GM23338 (cell line): ENCODE measurements at places on chromosomes 12 and 14.

- no peak for DNase-seq
Measured at GRCh38 chr12:42084522-42084921, 60.2 kb downstream of the GXYLT1 start.

- DNase-seq, result no peak
Measured at GRCh38 chr14:75461755-75462349, 34.0 kb downstream of the JDP2 start.

- DNase-seq, result no peak
Measured at GRCh38 chr14:90695997-90696660, 120.1 kb downstream of the TTC7B start.

GRCh38 chr12:6996040-6996441 lies 22.2 kb downstream of the LPCAT3 start:
- DNase-seq, result no peak

GRCh38 chr14:81221579-81222102 lies 882 bp upstream of the GTF2A1 start:
- peak; percentile 35 for DNase-seq

GRCh38 chr14:60350366-60350720 lies 101.3 kb downstream of the PPM1A start:
- DNase-seq, result peak; percentile 61

DNA sequence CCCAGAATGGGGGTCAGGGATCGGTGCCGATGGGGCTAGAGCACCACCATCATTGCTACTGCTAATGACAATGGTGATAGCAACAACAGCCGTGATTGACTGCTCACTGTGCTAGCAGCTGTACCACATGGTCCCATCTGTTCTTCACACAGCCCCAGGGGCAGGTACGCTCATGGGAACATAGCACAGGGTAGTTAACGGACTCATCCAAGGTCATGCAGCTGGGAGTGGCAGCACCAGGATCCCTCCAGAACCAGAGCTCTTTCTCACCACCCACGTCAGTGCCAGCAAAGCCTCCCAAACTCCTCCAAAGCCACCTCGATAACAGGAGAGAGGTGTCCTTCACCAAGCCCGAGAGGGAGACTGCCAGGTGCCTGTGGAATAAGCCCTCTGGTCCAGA lies 11.2 kb upstream of the DYNC1H1 start:
- DNase-seq, result no peak

DNA sequence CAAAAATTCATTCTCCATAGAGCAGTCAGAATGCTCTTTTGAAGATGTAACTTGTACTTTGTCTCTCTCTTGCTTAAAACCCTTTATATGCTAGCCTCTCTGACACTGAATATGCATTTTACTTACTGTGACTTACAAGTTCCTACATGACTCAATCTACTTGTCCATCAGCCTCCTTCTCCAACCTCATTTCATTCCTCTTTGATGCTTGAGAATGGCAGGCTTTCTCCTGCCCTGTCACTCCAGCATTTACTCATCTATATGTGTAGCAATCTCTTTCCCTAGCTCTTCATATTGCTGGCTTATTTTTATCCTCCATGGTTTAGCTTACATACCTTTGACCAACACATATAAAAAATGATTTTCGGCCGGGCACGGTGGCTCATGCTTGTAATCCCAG lies 561.9 kb downstream of the CCER1 start:
- DNase-seq, result no peak

- DNase-seq, result no peak
Measured at GRCh38 chr12:171743-172676, 41.9 kb downstream of the SLC6A12 start.

- peak; percentile 77 for DNase-seq
Measured at GRCh38 chr14:63266106-63266505, 52.6 kb downstream of the GPHB5 start.

GRCh38 chr12:43776498-43776897 lies 17.7 kb downstream of the IRAK4 start:
- DNase-seq, result peak; percentile 71

- no peak for DNase-seq
Measured at GRCh38 chr14:101062065-101062450, 158.5 kb upstream of the RTL1 start.

DNA sequence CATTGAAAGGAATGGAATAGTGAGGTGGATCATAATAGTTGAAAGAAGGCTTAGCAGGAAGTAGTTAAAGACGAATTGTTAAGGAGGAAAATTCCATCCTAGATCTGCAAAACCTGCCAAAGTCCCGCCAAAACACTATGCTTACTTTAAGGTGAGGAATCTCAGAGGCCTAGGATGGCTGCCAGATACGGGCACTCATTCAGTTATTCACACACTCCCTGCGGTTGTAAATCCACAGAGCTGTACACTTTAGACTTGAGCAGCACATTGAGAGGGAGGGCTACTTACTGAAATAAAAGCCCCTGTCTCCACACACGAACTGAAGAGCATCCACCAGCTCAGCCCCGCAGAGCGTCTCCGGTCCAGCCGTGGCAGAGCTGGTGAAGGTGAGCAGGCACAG lies 5.0 kb downstream of the IGF1 start:
- no peak for DNase-seq

DNA sequence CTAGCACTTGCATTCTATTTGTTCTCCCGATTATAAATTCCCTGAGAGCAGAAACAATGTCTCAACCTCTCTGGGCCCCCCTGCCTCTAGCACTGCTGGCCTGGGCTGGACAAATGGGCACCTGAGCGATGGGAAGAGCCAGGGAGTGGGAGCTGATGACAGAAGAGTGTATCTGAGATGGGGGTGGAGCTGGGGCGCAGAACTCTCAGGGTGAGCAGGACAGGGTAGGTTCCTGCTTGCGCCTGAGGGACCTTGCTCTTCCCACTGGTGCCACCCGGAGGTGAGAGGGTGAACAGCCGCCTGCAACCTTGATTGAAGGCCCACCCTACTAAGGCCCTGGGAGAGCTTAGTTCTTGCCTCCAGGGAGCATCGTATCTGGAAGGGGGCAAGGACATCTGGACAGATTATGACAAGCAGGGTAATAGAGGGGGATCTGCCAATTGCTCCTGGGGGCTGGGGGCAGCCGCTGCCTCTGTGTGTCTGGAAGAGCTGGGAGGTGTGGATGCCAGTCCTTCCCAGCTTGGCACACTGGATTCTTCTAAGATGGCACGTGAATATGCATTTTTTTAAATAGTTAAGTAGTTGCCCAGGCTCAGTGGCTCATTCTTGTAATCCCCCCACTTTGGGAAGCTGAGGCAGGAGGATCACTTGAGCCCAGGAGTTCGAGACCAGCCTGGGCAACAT lies 43.0 kb upstream of the TSPAN9 start:
- peak; percentile 94 for DNase-seq

DNA sequence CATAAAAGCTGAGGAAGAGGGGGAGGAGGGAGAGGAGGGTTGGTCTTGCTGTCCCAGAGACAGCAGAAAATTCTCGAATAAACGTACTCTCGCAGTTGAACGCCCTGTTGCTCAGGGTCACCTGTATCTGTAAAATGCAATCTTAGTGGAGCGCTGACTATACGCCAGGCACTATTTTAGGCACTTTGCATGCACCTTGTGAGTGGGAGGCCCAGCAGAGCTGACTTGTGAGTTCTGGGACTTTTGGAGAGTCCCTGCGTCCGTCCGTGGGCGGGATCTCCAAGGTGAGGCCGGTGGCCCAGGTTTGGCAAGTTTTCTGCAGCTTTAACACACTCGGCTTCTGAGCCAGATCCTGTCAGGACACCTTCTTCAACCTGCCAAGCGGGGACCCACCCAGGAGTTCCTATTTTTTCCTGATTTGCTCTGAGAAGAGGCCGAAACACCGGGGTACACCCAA lies 32.5 kb upstream of the PLEKHG6 start:
- DNase-seq, result peak; percentile 49

GRCh38 chr12:92597997-92598396 lies 104.8 kb upstream of the PLEKHG7 start:
- DNase-seq, result no peak

GRCh38 chr14:30928462-30928861 lies 54.1 kb downstream of the COCH start:
- no peak for DNase-seq

DNA sequence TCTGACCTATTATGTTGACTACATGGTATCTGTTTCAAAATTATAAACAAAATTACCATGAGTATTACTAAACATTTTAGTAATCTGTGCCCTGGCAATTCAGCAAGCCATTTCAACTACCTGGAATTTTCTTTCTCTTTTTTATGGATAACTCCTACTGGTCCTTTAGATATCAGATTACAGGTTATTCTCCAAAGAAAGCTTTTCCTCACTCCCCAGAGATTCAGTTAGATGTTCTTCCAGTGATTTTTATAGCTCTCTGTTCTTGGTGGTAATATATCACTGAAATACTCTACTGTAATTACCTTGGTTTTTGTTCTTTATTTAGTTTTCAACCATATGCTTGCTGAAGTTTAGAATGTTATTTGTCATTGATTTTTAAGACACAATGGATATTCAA lies 930.2 kb upstream of the FOXG1 start:
- no peak for DNase-seq
